ENCODE measurements at places on chromosomes 1 and 21.
A peak's percentile ranks its signal among the peaks of the same experiment; 100 is the strongest.

DNA sequence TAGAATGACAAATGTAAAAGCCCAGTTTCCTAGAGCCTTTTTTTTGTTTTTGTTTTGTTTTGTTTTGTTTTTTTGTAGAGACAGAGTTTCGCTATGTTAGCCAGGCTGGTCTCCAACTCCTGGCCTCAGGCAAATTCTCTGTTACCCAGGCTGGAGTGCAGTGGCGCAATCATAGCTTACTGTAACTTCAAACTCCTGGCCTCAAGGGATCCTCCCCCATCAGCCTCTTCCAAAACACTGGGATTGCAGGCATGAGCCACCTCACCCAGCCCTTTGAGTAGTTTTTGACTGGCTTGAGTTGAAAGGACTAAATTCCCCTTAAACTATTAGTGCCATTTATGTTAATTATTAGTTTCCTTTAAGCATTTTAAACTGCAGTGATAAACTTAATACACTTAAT is 28.8 kb upstream of the ZBTB18 start:
- no peak for DNase-seq

GRCh38 chr1:14421977-14422609 is 176.4 kb upstream of the KAZN start:
- no peak for DNase-seq

- DNase-seq, result peak; percentile 62
Measured at GRCh38 chr1:7953850-7954609, 7.5 kb upstream of the PARK7 start.

- no peak for DNase-seq
Measured at GRCh38 chr1:157540852-157541251, 11.5 kb downstream of the FCRL5 start.

- DNase-seq, result no peak
Measured at GRCh38 chr1:58966917-58967740, 183.3 kb upstream of the JUN start.

DNA sequence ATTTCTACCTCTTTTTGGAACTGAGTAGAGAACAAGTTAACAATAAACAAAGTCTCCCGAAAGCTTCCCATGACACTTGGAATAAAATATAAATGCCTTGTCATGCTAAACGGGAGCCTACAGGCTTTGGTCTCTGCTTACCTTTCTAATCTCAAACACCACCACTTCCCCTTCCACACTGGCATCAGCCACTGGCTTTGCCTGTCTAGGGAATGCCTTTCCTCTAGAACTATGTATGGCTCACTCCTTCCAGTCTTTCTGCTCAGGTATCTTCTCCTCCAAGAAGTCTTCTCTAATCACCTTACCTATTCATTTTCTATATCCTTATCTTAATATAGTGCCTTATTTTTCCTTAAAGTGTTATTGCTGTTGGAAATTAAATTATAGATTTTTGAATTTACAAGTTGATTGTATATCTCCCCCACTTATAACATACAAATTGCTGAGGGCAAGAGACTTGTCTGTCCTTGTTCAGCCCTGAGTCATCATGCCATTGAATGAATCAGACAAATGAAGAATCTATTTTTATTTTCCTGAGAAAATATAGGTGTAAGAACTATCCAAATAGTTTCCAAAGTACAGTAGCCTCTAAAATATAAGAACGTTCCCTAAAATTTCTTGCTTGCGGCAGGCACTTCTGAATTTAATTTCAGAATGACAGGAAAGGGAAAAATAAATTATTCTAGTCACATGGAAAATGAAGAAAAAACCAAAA is 119.2 kb downstream of the TM2D1 start:
- DNase-seq, result no peak

GRCh38 chr1:1281533-1282321 is 1.5 kb downstream of the SCNN1D start:
- no peak for DNase-seq

Data from NCI-H2171 (cell line).